Neural crest cell (in vitro differentiated cells): ENCODE measurements at places on chromosomes 6 and 20.

DNA sequence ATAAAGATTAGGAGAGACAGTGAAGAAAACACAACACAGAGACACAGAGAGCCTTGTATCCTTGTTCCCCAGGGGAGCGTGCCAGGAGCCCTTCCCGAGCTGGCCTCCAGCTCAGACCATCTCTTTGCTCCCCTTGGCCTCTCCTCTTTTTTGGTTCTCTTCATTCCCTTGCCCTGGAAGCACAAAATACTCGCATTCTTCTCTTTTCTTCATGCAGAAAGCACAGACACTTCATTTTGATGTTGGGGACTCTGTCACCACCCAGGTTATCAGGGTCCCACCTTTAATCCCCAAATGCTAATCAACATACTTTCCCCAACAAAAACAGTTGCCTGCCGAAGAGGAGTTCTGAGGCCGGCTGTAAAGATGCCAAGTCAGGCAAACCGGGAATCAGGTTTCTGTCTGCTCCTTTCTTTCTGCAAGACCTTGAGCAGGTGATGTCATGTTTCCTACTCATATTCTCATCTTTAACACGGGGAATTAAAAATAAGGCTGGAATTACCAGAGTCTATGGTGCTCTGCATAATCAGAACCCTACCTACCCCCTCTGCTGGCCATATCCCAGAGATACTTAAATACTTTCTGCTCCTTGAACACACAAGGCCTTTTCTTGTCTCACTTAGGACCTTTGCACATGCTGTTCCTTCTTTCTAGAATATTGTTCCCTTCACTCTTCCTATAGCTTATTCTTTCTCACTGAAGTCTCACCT is 21.7 kb downstream of the TGM6 start:
- DNase-seq, result no peak

DNA sequence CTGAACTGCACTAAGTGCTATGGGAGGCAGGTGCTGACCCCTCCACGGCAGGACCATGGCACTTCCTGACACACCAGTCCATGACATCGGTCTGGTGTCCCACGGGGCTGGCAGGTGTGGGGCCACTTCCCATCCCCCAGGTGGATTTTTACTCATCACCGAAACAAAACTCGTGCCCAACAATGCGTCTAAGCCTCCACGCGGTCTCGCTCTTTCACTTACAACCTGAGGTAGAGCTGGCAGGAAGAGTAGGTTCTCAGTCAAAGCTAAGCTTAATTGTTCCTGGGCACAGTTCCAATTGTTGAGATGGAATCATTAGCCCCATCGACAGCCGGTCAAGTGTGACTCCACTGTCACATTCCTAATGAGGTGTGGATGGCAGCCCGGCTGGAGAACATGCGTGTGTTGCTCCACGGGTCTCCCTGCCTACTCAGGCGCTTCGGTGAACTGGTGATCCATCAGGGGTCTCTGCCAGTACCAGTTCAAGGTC is 125.7 kb downstream of the SLC23A2 start:
- DNase-seq, result no peak

DNA sequence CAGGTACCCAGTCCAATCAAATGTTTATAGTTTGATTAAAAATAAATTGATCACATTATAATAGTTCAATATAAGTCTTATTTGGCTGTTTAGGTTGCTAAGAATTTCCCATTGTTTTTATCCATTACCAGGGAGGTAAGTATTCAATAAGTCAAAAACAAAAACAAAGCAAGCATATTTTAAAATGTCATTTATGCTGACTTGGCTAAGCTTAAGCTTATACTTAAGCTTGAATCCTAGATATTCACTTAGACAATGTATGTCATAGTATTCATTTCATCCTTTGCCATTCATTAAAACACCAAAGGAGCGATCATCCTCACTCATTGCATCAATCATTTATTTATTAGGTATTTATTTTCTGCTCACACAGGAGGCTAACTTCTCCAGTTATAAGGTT is 144.9 kb downstream of the PRL start:
- DNase-seq, result no peak

DNA sequence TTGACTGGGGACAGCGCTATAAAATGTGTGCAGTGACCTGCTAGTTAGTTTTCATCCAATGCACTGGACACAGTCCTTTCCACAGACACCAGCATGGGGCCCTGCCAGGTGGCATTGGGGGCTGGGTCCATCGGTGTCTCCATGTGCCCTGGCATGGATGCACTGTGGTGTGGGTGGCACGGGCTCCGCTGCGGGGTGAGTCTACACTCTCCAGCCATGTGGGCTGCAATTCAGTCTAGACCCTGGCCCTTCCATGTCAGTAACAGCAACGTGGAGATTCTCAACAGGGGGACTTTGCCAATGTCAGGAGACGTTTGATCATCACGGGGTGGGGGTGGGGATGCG is 100.0 kb downstream of the RAMACL start:
- no peak for DNase-seq

GRCh38 chr20:63969838-63970713 is at the start of gene ZNF512B:
TSS of gene ZNF512B (minus strand) at chr20:63969930. CDS start at chr20:63967950, 1,980 bp downstream.
- DNase-seq, result peak; percentile 55
